ENCODE measurements at places on chromosomes 7 and 10.
A peak's percentile ranks its signal among the peaks of the same experiment; 100 is the strongest.

DNA sequence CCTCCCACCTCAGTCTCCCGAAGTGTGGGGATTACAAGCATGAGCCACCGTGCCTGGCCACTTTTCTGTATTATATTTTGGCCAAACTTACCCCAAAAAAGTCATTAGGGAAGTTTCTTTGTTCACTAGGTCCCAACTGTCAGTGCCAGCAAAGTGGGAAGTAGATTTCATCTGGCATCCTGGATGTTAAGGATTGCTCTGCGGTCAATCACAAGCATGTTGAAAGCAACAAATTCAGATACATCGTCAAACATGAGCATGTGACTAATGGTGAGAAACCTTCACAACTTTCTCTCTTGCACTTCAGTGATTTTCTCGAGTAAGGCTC, 14.3 kb upstream of the LRRC17 start:
- no peak for DNase-seq

DNA sequence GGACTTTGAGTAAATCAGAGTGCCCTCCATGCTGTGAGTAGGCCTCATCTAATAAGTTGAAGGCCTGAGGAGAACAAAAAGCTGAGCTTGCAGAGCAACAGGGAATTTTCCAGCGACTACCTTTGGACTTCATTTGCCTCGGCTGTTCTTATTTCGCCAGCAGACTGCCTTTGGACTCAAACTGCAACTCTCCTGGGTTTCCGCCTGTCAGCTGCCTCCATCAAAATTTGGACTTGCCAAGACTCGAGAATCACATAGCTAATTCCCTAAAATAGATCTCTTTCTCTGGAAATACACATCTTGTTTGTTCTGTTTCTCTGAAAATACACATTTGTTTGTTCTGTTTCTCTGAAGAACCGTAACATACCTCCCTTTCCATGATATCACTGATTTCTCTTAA, 93.8 kb downstream of the ITGB8 start:
- no peak for DNase-seq

- DNase-seq, result no peak
Observed at GRCh38 chr7:105202616-105203015, 186.1 kb downstream of the SRPK2 start.

DNA sequence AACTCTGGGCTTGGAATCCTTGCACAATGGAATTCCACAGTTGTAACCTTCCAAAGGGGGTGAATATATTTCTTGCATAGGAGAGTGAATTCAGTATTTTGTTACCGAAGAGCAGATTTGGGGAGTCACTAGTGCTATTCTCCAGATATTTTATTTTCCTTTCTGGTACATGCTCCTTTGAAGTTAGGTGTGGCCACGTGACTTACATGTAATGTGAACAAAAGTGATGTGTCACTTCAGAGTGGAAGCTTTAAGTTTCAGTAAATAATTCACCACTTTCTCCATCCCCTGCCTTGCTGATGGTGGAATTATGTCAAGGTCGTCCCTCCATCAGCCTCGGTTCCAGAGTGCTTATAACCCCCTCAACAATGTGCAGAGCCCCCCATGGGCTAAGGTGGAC, 25.3 kb downstream of the ASNS start:
- DNase-seq, result no peak

GRCh38 chr10:124652200-124652599, 92.0 kb downstream of the FAM53B start:
- no peak for DNase-seq

- DNase-seq, result no peak
Observed at GRCh38 chr7:151861881-151862280, 15.0 kb downstream of the PRKAG2 start.

- DNase-seq, result peak; percentile 96
Observed at GRCh38 chr10:32346134-32346550, 816 bp downstream of the EPC1 start.

GRCh38 chr7:36653008-36653662, 71.2 kb downstream of the AOAH start:
- DNase-seq, result no peak

GRCh38 chr10:6624392-6624791, 44.3 kb upstream of the PRKCQ start:
- no peak for DNase-seq

DNA sequence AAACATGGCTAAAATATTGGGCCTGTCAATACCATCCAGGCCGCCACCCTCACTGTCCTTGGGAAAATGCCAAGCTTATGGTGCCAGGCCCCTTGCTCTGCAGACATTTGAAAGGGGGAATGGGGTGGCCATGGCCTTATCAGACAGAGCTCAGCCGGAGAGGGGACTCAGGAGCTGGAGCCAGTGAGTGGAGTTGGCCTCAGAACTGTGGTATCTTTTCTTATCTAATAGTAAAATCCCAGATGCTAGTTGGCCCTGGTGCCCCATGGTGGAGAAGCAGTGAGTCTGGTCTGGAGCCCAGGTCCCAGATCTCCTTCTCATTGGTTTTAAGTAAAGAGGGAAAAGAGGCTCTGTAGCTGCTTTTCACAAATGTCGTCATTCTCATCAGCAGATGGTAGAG, 49.6 kb upstream of the SORCS3 start:
- no peak for DNase-seq

GRCh38 chr10:85565381-85565780, 801.2 kb downstream of the GRID1 start:
- no peak for DNase-seq

GRCh38 chr10:76082232-76082631, 650.8 kb downstream of the LRMDA start:
- no peak for DNase-seq

DNA sequence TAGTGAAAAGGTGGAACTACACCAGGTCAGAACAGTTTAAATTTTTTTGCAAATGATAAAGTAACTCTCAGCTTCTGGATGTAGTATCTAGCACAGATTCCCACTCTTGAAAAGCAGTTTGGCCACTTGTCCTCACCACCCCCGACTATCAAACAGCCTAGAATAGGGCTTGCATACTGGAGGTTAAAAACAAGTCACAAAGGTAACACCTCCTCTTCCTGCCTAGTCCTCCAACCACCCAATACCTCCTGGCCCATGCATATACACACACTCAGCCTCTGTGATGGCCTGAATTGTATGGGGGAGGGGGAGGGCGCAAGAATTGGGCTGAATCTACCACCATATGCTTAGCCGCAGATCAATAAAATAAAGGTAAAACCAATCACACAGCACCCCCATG, 5.7 kb downstream of the SKAP2 start:
- no peak for DNase-seq
